ENCODE measurements at places on chromosomes 1 and 21.

DNA sequence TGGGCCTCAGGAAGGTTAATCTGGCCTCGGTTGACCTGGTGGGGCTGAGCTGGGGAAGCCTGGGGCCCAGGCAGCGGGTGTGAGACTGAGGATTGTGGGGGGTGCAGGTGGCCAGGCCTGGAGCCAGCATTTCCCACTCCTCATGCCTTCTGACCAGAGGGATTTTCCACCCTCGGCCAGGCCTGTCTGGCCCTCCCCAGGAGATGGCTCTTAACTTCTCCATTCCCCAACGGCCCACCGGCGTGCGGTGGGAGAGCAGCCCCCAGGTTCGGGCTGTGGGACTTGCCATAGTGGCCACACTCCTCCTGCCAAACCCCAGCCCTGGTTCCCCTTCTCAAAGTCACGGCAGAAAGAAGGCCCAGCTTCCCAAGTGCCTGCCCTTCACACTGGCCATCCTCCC, 126.5 kb upstream of the RUNX3 start:
- H3K4me3 ChIP-seq = no peak overlapping the region
- no peaks in the 10 kb centered on the region for H3K4me1 ChIP-seq
- no peaks in the 10 kb centered on the region for H3K36me3 ChIP-seq
- no peak overlapping the region for H3K27ac ChIP-seq

- DNase-seq = no peak
- H3K4me3 ChIP-seq = no peak overlapping the region
These were observed 47.9 kb upstream of the EDN2 start for GRCh38 chr1:41532206-41532975.

DNA sequence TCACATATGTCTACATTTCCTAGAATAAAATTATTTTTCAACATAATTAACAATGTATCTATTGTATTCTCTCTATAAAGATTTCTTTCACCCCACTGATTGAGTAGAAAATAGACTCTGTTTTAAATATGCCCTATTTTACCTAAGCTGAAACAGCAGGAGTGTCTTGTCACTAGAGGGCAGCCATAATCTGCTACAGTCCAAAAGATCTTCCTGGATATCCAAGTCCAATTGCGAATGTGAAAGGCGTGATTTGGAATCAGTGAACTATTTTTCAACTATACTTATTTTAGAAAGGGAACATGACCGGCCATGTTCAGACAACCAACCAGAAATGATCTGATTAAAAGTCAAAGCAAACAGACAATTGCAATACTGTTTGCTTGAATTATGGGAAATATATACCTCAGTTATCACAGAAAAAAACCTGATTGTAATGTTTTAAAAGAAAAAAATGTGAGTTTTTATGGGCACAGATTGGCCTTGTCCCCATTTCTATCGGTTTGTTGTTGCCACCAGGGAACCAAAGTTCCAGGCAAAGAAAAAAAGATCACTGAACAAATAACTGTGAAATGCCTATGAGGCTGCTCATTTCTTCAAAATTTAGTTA, 1211.0 kb upstream of the ADGRL4 start:
- no peak overlapping the region for H3K4me3 ChIP-seq
- H3K4me1 ChIP-seq = no peaks in the 10 kb centered on the region
- H3K27ac ChIP-seq = no peak overlapping the region
- no peak for DNase-seq

DNA sequence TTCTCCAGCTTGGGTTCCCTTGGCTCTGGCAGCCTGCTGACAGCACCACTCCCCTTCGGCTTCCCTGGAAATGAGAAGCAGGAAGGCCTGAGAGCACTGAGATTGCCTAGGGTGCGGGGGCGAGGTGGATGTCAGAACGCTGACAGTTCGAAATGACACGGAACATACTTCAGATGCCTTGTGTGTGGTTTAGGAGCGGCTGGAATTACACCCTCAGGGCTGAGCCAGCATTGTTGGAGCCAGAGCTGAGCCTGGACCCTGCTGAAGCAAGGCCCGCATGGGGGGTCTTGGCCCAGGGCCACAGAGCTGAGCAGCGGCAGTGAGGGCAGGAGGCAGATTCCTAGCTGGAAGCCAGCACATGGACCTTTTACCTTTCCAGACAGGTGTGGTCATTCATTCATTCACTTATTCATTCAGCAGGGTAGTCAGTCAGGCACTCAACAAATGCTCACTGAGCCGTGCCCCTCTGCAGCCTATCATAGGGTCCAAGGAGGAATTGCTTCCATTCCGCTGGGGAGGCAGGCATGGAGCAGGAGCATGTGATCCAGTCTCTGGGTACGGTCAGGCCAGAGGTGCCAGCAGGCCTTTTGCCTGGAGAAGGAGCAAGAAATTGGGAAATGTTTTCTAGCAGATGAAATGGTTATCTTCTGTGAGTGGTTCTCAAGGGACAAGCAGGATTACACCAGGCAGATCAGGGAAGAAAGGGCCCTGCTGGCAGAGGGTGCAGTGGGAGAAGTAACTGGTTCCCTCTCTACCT, 6.6 kb upstream of the FOXE3 start:
- no peaks in the 10 kb centered on the region for H3K27me3 ChIP-seq
- no peak for DNase-seq
- no peaks in the 10 kb centered on the region for H3K36me3 ChIP-seq

GRCh38 chr1:56286506-56286905, 292.9 kb downstream of the PLPP3 start:
- H3K36me3 ChIP-seq = no peaks in the 10 kb centered on the region
- no peak overlapping the region for H3K4me3 ChIP-seq
- DNase-seq = no peak
- H3K27me3 ChIP-seq = no peaks in the 10 kb centered on the region
- H3K27ac ChIP-seq = no peak overlapping the region

DNA sequence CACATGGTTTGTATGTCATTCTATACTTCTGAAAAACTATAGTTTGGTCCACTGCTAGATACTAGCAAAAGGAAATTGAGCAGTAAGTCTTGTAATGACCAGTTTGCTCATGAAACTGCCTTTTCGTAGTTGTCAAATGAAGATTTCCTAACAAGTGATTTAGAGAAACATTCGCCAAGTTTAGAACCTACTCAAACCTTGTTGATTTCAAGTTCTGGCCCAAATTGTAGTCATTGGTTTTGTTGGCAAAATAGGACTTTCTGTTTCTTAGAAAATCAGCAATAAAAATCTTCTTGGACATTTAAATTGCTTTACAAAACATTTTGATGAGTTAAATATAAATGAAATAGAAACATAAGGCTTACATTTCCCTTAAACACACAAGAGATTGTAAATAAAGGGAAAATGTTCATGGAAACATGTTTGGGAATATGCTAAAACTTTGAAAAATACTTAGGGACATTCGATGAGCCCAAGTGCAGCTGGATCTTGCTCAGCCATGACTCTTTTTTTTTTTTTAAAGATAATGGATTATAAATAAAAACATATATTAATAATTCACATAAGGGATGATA, 178.5 kb upstream of the LYPLAL1 start:
- H3K27ac ChIP-seq = no peak overlapping the region
- no peaks in the 10 kb centered on the region for H3K4me1 ChIP-seq
- no peak for DNase-seq
- no peaks in the 10 kb centered on the region for H3K27me3 ChIP-seq

- H3K27me3 ChIP-seq = no peaks in the 10 kb centered on the region
- H3K36me3 ChIP-seq = no peaks in the 10 kb centered on the region
- no peak overlapping the region for H3K4me3 ChIP-seq
- no peak for DNase-seq
These were observed 11.9 kb downstream of the SLC45A1 start for GRCh38 chr1:8329858-8330257.

- H3K27me3 ChIP-seq = no peaks in the 10 kb centered on the region
- peak; percentile 65 for DNase-seq
- H3K4me3 ChIP-seq = peak overlapping the region; percentile 70
- H3K4me1 ChIP-seq = no peaks in the 10 kb centered on the region
These were observed 781 bp downstream of the PROX1 start for GRCh38 chr1:213988507-213989001.

DNA sequence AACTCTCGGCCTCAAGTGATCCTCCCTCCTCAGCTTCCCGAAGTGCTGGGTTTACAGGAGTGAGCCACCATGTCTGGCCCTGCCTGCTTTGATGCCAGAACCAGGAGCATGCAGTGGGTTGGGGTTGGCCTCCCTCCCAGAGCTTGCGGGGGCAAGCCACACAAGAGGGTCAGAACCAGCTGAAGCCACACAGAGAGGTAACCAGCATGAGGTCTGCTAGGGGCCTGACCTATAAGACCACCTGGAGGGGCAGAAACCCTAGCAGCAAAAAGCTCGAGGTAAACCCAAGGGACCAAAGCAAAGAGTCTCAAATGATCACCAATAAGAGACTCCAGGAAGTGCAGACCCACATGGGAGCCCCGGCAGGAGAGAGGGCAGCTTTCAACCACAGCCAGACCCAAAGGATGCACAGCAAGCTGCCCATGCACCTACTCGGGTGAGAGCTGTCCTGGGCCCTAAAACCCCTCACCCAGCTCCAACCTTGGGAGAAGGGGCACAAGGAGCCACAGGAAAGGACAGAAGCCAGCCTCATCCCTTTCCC, 81.2 kb downstream of the TOMM20 start:
- H3K4me1 ChIP-seq = peaks cover 2% of the 10 kb centered on the region
- DNase-seq = peak; percentile 44
- no peaks in the 10 kb centered on the region for H3K27me3 ChIP-seq
- peak overlapping the region; percentile 79 for H3K27ac ChIP-seq

- H3K27ac ChIP-seq = no peak overlapping the region
- no peaks in the 10 kb centered on the region for H3K4me1 ChIP-seq
These were observed 152.5 kb downstream of the DISC1 start for GRCh38 chr1:231779081-231779480.

GRCh38 chr1:14260480-14260879, 338.0 kb upstream of the KAZN start:
- DNase-seq = no peak
- H3K4me3 ChIP-seq = no peak overlapping the region
- no peaks in the 10 kb centered on the region for H3K27me3 ChIP-seq
- H3K27ac ChIP-seq = no peak overlapping the region

GRCh38 chr1:94329986-94330385, 88.2 kb upstream of the ABCD3 start:
- H3K27ac ChIP-seq = no peak overlapping the region
- no peaks in the 10 kb centered on the region for H3K36me3 ChIP-seq
- no peak overlapping the region for H3K4me3 ChIP-seq
- peaks cover 5% of the 10 kb centered on the region for H3K4me1 ChIP-seq

GRCh38 chr21:38661197-38661871, 144.4 kb upstream of the ETS2 start:
- no peaks in the 10 kb centered on the region for H3K4me1 ChIP-seq
- peak; percentile 69 for DNase-seq
- peak overlapping the region; percentile 86 for H3K27ac ChIP-seq
- peak overlapping the region; percentile 43 for H3K4me3 ChIP-seq
- H3K27me3 ChIP-seq = no peaks in the 10 kb centered on the region
- no peaks in the 10 kb centered on the region for H3K36me3 ChIP-seq

- H3K27ac ChIP-seq = no peak overlapping the region
- H3K4me3 ChIP-seq = no peak overlapping the region
- no peaks in the 10 kb centered on the region for H3K36me3 ChIP-seq
- DNase-seq = no peak
These were observed 10.7 kb downstream of the SH2D2A start for GRCh38 chr1:156805766-156806511.

DNA sequence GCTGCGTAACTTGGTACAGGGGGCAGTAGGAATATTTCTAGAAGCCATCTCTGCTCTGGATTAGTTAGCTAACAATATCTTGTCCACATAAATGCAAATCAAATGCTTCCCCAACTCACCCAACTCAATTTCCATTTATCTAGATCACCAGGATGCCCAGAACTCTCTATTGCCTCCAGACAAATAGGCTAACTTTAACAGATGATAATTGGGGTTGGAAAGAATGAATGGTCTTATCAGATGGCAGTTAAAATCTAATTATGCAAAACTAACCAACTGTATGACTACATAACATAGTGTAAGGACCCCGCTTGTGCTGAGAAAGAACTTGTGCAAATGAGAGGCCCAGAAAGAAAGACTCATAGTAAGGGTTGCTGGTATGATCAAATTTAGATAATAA, 1024.8 kb downstream of the PLA2G4A start:
- H3K36me3 ChIP-seq = no peaks in the 10 kb centered on the region
- DNase-seq = no peak
- H3K4me3 ChIP-seq = no peak overlapping the region
- H3K4me1 ChIP-seq = no peaks in the 10 kb centered on the region
- no peak overlapping the region for H3K27ac ChIP-seq
- no peaks in the 10 kb centered on the region for H3K27me3 ChIP-seq

GRCh38 chr1:20187103-20187812, 940 bp upstream of the PLA2G2C start:
- no peaks in the 10 kb centered on the region for H3K4me1 ChIP-seq
- no peak for DNase-seq

DNA sequence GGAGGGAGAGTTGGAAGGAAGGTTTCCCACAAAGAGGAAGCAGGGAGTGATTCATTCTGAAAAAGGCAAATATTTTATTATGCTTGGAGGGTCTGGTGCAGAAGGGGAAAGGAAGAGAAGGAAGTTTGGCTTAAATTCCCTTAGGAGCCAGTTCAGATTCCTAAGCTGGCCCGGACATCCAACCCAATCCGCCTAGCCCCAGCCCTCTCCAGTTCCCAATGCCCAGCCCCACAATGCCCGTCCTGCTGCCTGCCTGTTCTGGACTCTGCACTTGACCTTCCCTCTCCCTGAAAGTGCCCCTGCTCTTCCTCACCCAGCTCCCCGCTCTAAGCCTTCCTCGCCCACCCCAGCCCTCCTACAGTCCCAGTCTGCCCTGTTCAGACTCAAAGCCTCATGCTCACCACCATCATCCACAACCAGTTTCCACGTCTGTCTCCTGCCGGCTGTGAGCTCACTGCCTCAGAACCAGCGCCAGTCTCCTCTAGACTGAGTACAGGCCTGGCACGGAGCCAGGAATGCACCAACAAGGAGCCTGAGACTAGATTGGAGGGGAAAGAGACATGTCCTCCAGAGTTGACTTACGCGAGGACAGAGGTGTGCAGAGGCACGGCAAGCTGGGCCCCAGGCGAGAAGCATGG, 18.9 kb downstream of the CAPN2 start:
- H3K27me3 ChIP-seq = no peaks in the 10 kb centered on the region
- peak overlapping the region; percentile 83 for H3K27ac ChIP-seq
- H3K36me3 ChIP-seq = no peaks in the 10 kb centered on the region
- peak; percentile 95 for DNase-seq
- H3K4me3 ChIP-seq = no peak overlapping the region

- H3K27me3 ChIP-seq = no peaks in the 10 kb centered on the region
- no peaks in the 10 kb centered on the region for H3K4me1 ChIP-seq
- no peak for DNase-seq
- no peaks in the 10 kb centered on the region for H3K36me3 ChIP-seq
- no peak overlapping the region for H3K4me3 ChIP-seq
These were observed 27.8 kb upstream of the IFNAR2 start for GRCh38 chr21:33201956-33202355.

DNA sequence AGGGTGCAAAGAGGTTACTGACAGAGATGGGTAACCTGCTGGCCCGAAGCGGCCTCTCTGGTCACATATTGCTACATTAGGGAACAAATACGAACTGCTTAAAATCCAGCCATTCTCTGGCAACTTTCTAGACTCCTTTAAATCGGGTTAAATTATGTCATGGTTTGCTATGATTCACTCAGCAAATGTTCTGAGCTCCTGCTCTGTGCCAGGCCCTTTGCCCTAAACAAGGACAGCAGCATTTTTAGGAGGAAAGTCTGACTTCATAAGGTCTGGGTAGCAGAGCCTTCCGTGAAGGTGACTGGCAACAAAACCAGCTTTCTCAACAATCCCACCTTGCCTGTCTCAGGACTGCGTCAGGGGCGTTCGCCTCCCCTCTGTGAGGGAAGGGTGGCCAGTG, 15.4 kb downstream of the ZP4 start:
- no peak for DNase-seq
- H3K27ac ChIP-seq = no peak overlapping the region

- H3K4me3 ChIP-seq = peak within 1 kb of the TSS; percentile 58
- H3K27ac ChIP-seq = peak within 1 kb of the TSS; percentile 87
- DNase-seq = peak; percentile 87
These were observed at the start of gene AGO4 for GRCh38 chr1:35807614-35808449. AGO4 (plus strand) TSS chr1:35808016; CDS start chr1:35808417, 401 bp downstream.

Data from aorta (tissue), 5 donors.